ENCODE measurements at places on chromosomes 4 and X.

DNA sequence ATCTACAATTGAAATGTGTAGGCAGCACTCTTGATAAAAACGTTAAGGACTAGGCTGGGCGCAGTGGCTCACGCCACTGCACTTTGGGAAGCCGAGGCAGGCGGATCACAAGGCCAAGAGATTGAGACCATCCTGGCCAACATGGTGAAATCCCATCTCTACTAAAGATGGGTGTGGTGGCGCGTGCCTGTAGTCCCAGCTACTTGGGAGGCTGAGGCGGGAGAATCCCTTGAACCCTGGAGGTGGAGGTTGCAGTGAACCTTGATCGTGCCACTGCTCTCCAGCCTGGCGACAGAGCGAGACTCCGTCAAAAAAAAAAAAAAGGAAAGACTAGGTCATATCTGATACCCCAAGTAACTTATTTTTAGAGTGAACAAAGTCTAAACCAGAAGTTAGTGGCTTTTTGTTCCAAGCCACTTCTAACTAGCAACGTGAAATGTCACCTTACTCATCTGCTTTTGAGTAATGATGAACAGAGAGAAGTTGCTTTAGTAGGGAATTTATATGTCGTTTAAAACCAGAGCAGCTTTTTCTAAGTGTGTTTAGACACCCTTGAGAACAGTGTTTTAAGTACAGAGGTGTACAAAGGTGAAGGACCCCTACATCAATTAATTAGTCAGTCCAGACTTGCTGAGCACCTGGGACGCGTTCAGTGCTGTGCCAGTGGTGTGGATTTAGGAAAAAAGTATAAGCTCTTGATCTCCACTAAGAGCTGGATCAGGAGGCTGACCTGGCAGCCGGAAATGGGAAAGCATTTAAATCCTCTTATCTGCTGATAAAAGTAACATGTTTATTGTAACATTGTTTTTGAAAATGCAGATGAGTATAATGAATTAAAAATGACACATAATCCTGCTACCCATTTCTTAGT lies 23.5 kb downstream of the SPRY1 start:
- no peak for DNase-seq

DNA sequence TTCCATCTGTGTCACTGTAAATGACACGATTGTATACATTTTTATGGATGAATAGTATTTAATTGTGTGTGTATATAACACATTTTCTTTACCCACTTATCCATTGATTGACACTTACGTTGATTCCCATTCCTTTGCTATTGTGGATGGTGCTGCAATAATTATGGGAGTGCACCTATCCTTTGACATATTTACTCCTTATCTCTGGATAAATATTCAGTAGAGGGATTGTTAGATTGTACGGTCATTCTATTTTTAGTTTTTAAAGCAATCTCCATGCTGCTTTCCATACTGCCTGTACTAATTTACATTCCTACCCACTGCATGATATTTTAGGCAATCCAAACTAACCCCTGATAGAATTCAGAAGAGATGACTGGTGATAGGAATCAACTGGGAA lies 980.1 kb downstream of the FSTL5 start:
- DNase-seq: no peak

- no peak for DNase-seq
Observed at GRCh38 chr4:138226351-138226750, 15.8 kb downstream of the SLC7A11 start.

- DNase-seq: no peak
Observed at GRCh38 chr4:72919464-72919863, 150.1 kb downstream of the COX18 start.

- DNase-seq: no peak
Observed at GRCh38 chr4:88398381-88398780, 19.7 kb downstream of the HERC6 start.

Data from fibroblast of skin of back (primary cell).